ENCODE measurements at places on chromosomes 12 and 14.
A peak's percentile ranks its signal among the peaks of the same experiment; 100 is the strongest.

DNA sequence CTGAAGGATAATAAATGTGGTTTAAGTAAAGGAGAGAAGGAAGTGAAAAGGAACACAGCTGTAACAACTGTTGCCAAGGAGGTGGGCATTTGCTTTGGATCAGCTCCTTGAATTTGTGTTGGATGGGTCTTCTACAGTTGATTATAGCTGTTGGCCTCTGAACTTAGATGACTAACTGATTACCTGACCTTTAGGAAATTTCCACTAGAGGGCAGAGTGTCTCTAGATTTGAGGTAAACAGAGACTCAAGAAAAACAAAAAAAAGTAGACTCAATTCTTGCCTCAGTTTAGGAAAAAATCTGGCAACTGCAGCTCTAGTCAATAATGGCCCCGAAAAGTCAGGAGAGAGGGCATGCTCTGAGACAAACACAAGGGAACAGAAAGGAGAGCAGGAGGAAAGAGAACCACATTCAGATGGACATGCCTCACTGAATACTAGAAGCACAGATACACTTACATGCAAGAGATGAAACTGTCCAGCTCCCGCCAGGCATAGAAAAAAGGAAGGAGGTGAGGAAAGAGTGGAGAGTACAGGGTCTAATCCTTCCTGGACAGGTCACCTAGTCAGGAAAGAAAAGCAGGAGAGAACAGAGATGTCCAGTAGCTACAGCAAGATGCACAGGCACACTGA lies 20.6 kb downstream of the COX14 start:
- DNase-seq: no peak

DNA sequence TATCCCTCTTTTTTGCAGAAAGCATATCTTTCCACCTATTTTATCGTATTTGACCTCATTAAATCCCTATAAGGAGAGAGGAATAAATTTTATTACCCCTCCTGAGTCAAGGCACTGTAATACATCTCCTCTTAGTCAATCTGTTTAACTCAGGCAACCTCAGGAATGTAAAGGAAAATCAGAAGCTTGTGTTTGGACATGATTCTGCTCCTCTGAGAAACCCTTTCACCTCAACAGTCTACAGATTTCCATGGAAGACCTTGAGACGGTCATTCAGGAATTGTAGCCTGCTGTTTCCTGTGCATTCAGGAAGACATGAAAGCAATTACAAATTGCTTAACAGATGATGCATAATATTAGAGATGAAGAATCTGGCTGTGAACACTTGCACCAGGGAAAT lies 360.8 kb downstream of the PAWR start:
- peak; percentile 51 for DNase-seq

GRCh38 chr12:17982556-17982955 lies 107.4 kb downstream of the RERGL start:
- no peak for DNase-seq

DNA sequence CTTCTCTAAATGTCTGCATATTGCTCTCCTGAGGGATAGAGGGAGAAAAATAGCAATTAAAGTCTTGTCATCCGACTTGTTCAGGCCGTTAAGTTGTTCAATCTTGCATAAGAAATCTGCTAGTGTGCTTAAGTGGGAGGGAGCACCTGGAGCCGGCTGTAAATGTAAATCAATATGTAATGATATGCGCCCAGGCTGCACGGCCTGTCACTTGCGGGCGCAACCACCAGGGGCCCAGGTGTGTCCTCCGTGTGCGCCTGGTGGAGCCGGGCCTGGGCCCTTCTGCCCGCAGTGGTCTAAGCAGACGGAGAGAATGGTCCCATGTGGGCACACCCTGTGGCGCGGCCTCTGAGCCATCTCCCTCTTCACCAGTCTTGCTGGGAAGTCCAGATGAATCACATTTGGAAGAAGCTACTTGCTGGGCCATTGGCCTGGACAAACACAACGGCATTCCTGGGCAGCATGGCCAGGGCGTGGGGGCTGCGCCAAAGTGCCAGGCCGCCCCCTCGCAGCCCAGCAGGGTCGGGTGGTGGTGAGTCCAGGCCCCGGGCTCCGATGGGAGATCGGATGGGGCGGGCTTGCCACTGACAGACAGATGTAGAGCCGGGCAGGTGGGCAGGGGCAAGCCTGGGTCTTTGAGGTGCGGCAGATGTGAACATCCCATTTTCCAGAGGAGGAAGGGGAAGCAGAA lies 193.3 kb upstream of the C14orf180 start:
- no peak for DNase-seq

- no peak for DNase-seq
Measured at GRCh38 chr14:99437706-99438105, 43.0 kb downstream of the SETD3 start.

DNA sequence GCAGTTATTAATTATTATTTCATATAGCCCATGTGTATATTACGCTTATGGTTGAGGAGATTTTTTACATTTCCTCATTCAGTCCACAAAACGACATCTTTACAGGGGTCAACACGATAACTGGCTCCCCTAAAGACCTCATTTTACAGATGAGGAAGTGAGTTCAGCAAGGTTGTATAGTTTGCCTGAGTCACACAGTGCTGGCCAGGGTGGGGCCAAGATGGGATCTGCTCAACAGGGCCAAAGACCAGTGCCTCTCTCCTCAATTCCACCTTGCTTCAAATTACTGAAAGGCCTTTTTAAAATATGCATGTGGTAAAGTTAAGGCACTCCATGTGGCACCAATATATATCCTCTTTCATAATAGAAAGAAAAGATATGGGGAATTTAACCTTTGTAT lies 13.1 kb downstream of the GRIN2B start:
- DNase-seq: no peak

GRCh38 chr14:79701371-79701770 lies 509.9 kb downstream of the DIO2 start:
- DNase-seq: no peak

DNA sequence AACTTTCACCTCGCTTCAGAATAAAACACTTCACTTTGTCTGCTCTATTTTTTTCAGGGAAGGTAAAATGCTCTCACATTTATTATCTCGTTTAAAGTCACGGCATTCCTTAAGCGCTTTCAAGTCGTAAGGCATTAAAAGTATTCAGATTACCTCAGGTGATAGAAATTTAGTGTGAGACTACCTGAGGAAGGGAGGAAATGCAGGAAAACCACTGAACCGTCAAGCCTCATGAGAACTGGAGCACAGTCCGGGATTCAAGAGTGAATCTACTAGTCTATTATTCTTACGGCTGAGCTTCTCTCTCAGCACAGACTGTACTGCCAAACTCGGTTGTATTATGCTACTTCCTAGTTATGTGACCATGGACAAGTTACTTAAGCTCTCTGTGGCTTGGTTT lies 8.3 kb upstream of the PPFIBP1 start:
- no peak for DNase-seq

- DNase-seq: no peak
Measured at GRCh38 chr12:77005611-77006098, 59.7 kb downstream of the E2F7 start.

DNA sequence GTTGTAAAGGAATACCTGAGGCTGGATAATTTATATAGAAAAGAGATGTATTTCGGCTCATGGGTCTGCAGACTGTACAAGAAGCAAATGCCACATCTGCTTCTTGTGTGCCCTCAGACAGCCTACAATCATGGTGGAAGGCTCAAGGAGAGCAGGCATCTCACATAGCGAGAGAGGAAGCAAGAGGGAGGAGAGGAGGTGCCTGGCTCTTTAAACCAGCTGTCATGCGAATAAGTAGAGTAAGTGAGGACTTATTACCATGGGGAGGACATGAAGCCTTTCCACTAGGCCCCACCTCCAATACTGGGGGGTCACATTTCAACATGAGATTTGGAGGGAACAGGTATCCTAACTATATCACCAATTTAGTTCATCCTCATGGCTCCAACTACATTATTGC lies 118.7 kb downstream of the ACSS3 start:
- DNase-seq: no peak

DNA sequence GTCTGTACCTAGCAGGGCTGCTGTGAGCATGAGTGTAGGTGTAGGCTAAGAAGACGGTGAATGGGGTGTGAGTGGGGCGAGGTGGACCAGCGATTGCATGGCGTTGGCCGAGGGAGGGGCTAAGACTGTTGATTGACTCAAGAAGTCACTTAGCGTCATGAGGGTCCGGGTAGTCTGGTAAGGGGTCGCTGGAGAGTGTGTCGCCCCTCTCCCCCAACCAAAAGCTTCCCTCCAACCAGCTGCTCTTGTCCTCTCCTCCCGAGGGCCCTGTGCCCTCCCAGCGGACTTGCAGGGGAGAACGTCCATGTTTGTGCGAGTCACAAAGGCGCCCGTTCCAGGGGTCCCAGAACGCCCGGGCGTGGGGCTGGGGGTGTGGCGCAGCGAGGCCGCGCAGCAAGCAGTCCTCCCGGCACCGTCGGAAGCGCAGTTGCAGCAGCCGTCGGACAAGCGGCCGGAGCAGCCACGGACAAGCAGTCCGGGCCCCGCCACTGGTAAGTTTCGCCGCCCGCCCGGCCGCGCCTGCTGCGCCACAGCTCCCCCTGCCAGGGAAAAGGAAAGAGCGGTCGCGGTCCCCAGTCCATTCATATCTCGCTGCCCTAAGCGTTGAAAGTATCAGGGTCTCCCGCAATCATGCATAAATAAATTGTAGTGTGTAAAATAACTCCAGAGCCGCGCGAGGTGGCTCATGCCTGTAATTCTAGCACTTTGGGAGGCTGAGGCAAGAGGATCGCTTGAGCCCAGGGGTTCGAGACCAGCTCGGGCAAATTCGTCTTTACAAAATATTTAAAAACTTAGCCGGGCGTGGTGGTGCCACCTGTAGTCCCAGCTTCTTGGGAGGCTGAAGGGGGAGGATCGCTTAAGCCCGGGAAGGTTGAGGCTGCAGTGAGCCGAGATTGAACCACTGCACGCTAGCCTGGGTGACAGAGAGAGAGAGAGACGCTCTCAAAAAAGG lies at the start of gene CCDC63:
TSS of gene CCDC63 (plus strand) at position 373 of the 952 bp plus-strand sequence. CDS start 5,968 bp downstream, outside the sequence.
- DNase-seq: no peak

GRCh38 chr12:66965621-66966020 lies 286.7 kb upstream of the GRIP1 start:
- DNase-seq: no peak

- DNase-seq: no peak
Measured at GRCh38 chr12:4153343-4153892, 120.1 kb upstream of the CCND2 start.

DNA sequence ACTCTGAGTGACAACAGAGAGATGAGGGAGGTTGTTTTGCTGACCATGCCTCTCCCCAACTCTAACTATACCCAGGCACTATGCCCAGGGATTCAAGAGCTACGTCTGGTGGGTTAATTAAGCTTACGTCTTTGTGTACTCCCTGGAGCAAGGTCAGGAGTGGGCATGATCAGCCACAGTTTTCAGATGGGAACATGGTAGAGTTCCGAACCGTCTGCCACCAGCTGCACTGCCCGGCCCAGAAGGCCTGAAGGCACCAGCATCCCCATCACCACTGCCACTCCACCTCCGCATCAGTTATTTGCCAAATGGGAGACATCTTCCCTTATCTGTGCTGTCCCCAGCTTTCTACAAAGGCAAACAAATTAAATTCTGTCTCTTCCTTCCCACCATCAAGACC lies 11.1 kb upstream of the GPX2 start:
- no peak for DNase-seq

DNA sequence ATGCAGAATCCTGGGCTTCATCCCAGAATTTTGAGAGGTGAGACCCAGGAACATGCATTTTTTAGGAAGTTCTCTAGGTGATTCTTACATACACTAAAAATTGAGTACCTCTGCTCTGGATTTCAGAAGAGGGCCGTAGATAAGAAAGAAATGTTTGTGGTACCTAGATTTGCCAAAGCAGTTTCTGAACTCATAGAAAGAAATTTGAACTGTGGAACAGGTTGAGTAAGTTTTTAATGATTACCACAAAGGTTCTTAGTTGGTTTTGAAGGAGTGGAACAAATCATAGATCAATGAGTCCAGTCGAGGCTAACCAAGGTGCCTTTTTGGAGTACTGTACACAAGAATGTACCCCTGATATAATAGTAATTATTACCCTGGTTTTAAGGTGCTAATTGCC lies 24.9 kb downstream of the TTLL5 start:
- no peak for DNase-seq

GRCh38 chr12:54364413-54364812 lies at the start of gene GPR84:
Gene GPR84, minus strand, starts transcription at chr12:54364486. Its CDS starts 635 bp downstream, at chr12:54363851.
- DNase-seq: no peak

GRCh38 chr14:36755756-36756155 lies 94.1 kb downstream of the PAX9 start:
- DNase-seq: no peak

DNA sequence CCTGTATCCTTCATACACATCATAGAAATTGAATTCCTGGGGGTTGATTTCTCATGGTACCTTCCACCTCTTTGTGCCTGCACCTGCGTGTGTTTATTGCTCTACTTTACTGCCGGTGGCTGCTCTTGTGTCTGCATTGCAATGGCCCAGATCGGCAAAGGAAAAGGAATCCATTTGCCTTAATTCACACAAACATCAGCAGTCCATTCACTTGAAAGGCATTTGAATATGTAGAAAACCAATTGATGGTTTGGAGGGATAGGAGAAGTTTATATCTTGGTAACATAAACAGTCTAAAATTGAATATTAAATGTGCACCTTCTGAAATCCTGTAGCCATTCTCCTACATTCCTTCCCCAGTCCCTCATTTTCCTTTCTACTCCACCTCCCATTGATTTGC lies 74.0 kb downstream of the SNAPC1 start:
- DNase-seq: no peak

DNA sequence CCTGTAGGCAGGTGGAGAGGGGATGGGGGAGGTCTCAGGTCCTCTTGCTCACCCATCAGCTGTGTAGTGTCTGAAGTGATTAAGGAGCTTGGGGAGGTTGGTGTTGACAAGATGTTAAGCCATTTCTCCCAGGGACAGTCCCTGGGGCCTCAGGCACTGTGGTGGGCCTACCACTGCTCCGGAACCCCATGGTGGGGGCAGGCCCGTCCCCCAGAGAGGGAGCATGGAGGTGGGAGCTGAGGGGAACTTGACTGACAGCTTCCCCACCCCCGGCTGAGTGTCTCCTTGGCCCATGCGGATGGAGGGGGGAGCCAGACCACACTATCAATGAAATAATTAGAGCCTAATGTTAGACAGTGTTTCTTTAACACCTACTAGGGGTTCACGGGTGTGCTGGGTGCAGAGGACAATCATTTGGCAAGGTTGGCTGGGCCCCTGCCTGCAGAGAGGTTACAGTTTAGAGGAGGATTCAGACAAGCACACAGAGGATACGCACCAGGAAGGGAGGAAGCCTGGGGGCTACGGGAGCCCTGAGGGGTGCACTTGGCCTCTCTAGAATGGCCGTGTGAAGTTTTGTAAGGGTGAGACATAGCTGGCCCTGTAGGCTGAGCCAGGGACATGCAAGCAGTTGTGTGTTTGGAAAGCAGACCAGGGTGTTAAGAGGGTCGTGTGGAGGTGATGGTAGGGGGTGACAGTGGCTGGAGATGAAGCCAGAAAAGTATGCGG lies 19.3 kb upstream of the KRT80 start:
- no peak for DNase-seq

GRCh38 chr14:33949411-33949893 lies 1.4 kb downstream of the EGLN3 start:
- DNase-seq: no peak

- DNase-seq: no peak
Measured at GRCh38 chr14:92693998-92694795, 54.2 kb downstream of the LGMN start.
